EL (cell line): ENCODE measurements at places on chromosomes 12 and 14.

- peak; percentile 15 for DNase-seq
Measured at GRCh38 chr12:111249018-111249370, 119.9 kb downstream of the PHETA1 start.

DNA sequence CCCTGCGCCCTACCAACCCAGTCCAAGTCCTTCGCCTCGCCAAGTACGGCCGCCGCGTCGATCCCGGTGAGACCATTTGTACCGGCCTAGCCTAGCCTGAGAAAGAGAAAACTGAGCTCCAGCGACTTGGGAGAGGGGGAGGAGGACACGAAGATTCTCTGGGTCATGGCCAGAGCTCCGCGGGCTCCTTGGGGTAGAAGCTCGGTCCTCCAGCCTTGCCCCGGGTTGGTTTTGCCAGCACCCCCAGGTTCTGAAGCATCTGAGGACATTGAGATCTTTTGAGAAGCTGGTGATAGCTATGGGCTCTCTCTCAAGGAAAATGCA is 7.3 kb downstream of the LHX5 start:
- DNase-seq = no peak

DNA sequence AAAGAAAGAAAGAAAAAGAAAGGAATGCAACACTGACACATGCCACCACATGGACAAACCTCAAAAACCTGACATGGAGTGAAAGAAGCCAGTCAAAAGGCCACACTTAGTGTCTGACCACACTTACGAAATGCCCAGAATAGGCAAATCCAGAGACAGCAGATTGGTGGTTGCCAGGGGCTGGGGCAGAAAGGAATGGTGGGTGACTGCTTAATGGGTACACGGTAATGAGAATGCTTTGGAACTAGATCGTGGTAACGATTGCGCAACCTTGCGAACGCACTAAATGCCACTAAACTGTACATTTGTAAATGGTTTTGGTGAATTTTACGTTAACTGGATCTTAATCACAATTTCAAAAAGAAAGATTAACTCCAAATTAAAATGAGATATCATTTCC is 39.5 kb downstream of the SCARB1 start:
- DNase-seq = no peak

DNA sequence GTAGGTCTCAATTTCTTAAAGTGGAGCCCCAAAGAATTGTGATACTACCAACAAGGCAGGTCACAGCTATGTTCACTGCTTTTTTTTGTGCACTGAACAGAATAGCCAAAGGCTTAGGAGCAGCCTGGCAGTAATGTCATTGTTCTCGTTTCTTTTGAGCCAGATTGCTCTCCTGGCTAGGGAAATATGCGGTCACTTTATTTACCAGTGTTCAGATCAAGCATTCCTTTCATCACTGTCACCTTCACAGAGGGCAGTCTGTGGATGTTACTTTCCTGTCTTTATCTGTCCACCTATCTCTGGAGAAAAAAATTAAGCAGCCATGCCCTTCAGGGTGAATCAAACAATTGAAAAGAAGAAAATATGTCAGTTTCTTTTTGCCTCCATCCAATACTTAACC is 159.6 kb downstream of the BTG1 start:
- DNase-seq = peak; percentile 60

GRCh38 chr12:38825006-38825405 is 80.4 kb downstream of the CPNE8 start:
- DNase-seq = no peak

DNA sequence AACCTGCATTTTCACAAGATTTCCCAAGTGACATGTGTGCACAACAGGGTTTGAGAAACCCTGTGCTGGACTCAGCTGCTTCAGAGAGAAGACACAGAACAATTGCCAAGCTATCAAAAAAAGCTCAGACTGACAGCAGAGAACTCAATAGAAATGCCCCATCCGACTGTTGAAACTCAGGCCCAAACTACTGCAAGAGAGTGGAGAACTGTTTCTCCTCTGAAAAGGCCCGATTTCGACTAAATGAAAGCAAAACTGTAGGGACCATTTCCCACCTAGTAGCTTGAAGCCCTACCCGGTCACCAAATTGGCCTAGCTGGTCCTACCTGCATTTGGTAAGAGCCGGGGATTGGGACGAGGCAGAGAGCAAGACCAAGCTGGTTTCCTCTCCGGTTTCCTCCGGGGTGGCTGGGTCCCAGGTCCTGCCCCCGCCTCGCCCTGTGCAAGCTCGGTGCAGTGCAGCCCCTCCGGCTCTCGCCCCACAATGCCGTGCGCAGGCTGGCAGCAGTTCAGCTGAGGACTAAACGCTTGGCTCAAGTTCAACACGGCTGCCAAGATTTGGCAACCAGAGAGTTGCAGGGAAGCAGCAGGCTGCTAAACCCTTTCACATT is 1180.6 kb downstream of the VRK1 start:
- DNase-seq = no peak

- DNase-seq = no peak
Measured at GRCh38 chr12:133156125-133156690, 25.1 kb upstream of the ZNF268 start.

- peak; percentile 45 for DNase-seq
Measured at GRCh38 chr12:131910302-131911027, 16.0 kb downstream of the ULK1 start.

DNA sequence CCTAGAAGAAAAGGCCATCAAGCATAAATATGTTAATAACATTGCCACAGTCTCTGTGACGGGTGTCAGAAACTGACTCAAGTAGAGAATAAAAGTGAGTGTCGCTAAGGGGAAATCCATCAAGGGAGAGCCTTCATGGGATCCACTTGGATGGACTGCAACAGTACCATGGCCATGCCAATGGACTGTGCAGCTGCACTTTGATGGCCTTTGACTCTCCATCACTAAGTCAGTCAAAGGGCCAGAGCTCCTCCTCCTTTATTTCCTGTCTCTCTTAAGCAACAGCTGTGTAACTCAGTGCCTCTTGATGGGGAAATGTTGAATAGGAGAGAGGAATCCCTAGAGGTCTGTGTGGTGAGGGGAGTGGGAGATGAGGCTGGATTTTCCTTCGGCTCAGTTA is 335.2 kb downstream of the BMP4 start:
- no peak for DNase-seq

DNA sequence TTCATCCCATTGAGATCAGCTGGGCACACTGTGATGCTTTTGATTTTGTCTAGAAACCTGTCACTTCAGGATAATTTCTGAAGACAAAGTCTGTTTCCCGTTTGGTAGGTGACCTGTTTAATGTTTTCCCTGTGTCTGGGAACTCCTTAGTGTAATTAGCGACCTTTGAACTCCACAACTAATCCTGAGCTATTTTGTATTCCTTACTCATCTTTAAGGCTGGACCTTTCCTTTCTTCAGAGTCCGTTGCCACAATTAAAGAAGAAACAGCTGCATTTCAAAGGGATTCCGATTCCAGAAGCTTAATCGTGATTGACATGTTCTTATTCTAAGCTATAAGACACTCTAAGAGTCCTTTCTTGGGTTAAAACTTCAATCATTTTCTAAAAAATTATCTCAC is 22.0 kb downstream of the AP5M1 start:
- DNase-seq = no peak

DNA sequence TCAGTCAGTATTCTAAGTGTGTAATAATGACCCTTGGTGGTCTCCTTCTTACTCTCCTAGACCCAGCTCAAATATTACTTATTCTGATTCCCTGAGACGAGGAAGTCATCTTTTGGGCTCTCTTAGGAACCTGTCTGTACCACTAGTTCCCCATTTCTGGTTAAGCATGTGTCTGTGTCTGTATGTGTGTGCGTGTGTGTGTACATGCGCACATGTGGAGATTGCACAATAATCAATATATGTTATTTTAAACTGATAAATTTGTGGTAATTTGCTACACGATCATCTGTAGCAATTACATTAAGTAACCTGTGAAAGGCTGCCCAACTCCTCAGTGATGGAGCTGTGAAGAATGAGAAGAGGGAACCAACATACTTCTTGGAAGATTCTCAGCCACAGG is 132.2 kb downstream of the ASCL4 start:
- DNase-seq = no peak

GRCh38 chr12:79006306-79006705 is 141.7 kb downstream of the SYT1 start:
- peak; percentile 6 for DNase-seq

GRCh38 chr12:21818627-21819026 is 44.1 kb upstream of the KCNJ8 start:
- DNase-seq = peak; percentile 6

DNA sequence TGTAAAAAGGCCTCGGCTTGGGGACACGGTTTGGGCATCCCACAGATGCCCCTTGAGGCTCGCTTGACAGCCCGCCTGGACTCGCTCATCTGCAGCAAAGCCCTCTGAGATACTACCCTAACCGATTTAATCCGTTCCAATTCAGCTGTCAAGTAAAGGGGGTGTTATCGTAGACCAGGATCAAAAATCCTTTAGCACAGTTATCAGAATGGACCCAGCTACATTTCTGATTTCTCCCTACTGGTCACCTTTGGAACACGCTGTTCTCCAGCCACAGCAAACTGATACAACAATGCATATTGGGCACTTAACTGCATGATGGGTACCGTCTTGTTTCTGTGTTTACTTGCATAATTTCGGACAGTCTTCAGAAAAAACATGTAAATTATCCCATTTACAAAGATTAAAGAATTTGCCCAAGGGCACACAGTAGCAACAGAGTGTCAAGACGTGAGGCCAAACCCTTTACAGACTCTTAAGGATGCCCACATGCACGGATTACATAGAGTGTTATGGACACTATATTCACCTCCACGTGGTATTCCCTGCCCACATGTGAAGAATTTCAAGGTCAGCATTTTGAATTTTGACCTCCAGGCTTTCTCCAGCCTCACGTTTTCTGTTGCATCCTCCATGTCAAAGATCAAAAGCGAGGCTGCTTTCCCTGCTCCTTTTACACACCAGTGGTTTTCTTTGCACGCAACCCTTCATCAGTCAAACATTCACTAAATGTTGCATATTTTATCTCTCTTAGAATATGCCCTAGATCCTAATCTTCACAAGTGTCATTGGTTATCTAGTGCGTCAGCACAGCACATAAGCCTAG is 3.2 kb upstream of the DUSP6 start:
- no peak for DNase-seq

- peak; percentile 60 for DNase-seq
Measured at GRCh38 chr14:104723651-104724406, at the start of gene ADSS1. ADSS1 (plus strand) TSS chr14:104724229; CDS start chr14:104724271, 42 bp downstream.

DNA sequence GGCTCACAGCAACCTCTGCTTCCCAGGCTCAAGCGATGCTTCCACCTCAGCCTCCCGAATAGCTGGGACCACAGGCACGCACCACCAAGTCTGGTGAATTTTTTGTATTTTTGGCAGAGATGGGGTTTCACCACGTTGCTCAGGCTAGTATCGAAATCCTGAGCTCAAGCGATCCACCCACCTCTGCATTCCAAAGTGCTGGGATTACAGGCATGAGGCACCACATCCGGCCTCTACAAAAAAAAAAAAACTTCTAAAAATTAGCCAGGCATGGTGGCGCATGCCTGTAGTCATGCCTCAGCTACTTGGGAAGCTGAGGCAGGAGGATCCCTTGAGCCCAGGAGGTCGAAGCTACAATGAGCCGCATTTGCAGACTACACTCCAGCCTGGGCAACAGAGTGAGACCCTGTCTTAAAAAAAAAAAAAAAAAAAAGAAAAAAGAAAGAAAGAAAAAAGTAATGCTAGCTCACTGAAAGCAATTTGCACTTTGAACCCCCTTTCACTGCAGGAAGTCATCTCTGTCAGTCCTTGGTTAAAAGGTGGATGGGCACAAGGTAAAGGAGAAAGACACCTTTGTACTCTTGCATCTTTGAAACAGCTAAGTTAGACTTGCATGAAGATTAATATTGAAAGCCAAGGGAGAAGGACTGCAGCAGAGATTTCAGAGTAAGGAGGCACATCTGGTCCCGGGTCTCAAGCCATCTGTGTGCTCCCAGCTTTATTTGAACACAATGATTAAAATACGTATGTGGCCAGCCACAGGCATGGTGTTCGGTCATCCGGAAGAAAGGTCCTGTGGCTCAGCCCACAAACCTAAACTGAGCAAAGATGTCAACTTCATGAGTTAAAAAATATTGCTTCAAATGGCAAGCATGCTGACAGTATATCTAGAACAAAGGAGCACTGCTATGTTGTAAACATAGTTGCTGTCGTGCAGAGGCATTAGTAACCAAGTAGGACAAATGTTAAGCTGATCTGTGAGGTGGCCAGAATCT is 103.8 kb upstream of the HMGA2 start:
- DNase-seq = peak; percentile 94

DNA sequence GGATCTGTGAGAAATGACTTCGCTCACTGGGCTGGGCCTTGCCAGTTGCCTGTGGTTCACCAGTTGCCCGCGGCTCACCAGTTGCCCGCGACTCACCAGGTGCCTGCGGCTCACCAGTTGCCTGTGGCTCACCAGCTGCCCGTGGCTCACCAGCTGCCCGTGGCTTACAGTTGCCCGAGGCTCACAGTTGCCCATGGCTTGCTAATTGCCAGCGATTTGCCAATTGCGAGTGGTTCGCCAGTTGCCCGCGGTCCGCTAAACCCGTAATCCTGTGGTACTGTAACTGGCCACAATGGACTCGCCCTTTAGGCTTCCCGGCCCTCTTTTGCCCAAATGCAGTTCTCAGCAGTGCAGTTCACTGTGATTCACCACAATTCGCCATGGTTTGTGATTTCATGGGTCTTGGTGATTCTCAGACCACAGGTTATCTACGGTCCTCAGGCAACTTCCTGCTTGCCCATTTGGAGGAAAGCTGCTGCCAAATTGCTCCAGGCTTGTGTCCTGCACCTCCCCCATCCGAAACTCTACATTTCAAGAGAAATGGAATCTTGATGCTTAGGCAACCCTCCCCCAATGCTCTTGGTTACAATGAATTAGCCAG is 15.0 kb upstream of the MEG3 start:
- peak; percentile 70 for DNase-seq

DNA sequence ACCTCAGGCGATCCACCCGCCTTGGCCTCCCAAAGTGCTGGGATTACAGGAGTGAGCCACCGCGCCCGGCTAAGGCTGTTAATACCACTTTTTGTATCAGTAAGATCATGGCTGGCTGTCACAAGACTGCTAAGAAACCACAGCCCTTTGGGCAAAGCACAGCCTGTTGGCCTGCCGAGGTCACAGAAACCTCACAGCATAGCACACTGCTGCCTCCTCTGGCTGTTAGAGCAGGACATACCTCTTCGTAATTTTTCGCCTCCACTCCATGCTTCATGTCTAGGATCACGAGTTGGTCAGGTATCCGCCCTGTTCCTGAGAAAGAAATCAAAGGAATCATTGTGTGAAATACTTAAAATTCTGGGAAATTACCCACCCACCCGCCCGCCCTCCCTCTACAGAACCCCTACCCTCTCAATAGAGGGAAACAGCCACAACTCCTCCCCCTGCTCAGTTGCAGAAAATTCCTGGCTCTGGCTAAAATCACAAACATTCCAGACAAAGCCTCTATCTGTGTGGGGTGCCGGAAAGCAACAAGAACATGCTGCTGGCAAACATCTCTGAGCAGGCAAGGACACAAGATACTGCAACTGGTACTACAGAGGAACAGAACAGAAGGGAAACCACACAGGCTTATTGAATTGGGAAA is 20.7 kb upstream of the NEK9 start:
- DNase-seq = peak; percentile 16
